ENCODE measurements at places on chromosomes 16 and 17. TPM values are rescaled to one million over a fixed set of nuclear protein-coding genes. Genes with fewer than 3 reads are reported as not detected.

The MYH8 gene
- not detected for total RNA-seq

GRCh38 chr17:37535906-37536305, 46.2 kb downstream of the DUSP14 start:
- DNase-seq, result no peak

- no peak for DNase-seq
Observed at GRCh38 chr16:11697319-11697718, 29.1 kb downstream of the SNN start.

DNA sequence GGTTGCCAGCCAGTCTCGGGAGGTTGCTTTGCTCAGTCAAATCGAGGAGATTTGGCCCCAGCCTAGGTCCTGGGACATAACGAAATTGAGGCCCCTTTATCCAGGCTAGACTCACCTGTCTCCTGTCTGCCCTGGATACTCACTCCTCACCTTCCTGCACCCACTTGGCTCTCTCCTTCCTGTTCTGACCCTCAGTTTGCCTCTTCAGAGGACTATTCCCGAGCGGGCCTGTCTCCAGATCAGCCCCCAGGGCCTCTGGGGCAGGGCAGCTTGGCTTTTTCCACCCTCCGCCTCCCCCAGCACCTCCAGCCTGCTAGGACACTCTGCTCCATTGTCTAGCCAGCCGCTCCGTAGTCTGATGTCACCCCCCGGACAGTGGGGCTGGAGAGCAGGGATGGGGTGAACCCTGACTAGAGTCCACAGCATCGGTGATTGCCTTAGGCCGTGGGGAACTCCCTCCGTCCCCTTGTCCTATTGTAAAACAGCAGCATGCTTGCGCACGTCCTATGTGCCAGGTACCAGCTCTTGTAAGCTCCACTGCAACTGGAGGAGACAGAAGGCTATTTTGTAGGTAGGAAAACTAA, 8.8 kb downstream of the WFIKKN2 start:
- DNase-seq, result no peak

DNA sequence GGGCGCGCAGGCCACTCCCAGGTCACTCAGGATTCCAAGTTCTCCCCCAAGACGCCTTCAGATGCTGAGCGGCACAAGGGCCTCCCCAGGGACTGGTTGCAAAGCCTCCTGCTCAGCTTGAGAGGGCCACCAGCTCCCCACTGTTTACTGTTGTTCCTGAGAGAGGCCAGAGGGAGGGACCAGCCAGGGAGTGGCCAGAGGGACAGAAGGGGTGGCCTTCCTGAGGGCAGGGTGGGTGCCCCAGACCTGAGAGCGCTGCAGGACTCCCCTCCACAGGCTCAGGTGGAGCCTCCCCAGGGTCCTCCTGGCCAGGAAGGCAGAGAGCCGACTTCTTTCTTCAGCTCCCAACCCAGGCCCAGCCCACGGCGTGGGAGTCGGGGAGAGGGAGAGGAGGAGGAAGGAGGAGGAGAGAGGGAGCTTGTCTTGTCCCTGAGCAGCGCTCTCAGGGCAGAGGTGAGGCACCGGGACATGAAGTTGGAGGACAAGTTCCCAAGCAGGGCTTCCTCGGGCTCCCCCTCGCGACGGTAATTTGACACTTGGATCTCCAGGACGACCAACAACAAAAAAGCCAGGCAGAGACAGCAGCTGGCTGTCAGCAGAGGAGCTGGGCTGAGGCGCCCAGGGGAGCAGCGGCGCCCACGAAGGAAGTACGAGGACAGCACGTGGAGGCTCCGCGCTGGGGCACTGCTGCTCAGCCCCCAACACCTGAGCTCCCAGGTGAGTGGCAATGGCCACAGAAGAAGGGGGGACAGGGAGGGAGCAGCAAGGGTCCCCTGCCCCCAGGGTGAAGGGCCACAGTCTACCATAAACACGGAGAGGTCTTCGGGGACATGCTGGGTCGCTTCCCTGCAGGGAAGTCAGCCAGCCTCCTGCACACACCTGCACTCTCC, 497 bp downstream of the SMIM5 start:
- DNase-seq, result peak; percentile 65

DNA sequence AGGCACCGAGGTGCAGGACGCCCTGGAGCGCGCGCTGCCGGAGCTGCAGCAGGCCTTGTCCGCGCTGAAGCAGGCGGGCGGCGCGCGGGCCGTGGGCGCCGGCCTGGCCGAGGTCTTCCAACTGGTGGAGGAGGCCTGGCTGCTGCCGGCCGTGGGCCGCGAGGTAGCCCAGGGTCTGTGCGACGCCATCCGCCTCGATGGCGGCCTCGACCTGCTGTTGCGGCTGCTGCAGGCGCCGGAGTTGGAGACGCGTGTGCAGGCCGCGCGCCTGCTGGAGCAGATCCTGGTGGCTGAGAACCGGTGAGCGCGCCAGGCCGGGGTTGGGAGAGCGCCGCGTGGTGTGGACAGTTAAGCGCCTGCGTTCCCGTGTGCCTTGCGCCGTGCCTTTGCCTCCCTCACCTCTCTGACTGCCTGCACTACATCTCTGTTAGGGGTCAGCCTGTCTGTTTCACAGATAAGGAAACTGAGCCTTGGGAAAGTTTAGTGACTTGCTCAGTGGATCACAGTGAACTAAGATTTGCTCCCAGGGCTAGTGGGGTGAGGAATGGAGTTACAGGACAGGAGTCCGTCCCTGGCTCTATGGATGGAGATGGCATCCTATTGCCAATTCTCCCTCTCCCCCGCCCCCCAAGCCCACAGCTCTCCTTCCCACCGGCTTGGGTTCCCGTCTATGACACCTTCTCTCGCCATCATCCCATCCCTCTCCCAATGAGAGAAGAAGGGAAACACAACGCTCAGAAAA, 880 bp downstream of the SARM1 start:
- DNase-seq, result no peak

- no peak for DNase-seq
Observed at GRCh38 chr17:61856035-61856434, 7.3 kb downstream of the BRIP1 start.

The TRIM47 gene
- total RNA-seq, result 74.0 TPM

The LRRC36 gene
- total RNA-seq, result 0.13 TPM

- no peak for DNase-seq
Observed at GRCh38 chr16:2009164-2009711, 383 bp downstream of the ZNF598 start.
